Prostate gland (tissue), 2 donors: ENCODE measurements at places on chromosomes 6 and 20. TPM values are rescaled to one million over a fixed set of nuclear protein-coding genes. Genes with fewer than 3 reads are reported as not detected.

Gene FKBP1C
- not detected for total RNA-seq

Gene MYCT1
- total RNA-seq, result 5.0 TPM

Gene ISM1
- total RNA-seq, result 0.45 TPM

Gene TLDC2
- total RNA-seq, result 1.3 TPM

Gene SOBP
- total RNA-seq, result 23.3 TPM

Gene RHAG
- not detected for total RNA-seq

Gene SRSF12
- 1.0 TPM for total RNA-seq

Gene ARMC12
- total RNA-seq, result 1.7 TPM

Gene SLC35D3
- not detected for total RNA-seq

Gene THBS2
- 10.9 TPM for total RNA-seq

Gene BMP7
- 10.5 TPM for total RNA-seq

Gene TOX2
- 8.8 TPM for total RNA-seq

Gene SMLR1
- total RNA-seq, result not detected

Gene GSTA2
- total RNA-seq, result not detected

Gene RNF39
- total RNA-seq, result 29.1 TPM

Gene MUC22
- not detected for total RNA-seq

Gene CST5
- total RNA-seq, result not detected

Gene C6orf15
- total RNA-seq, result not detected

Gene CPXM1
- 35.5 TPM for total RNA-seq

Gene OSER1
- total RNA-seq, result 42.7 TPM

Gene BMP2
- 5.6 TPM for total RNA-seq

Gene TPX2
- total RNA-seq, result 23.2 TPM

Gene FAM184A
- total RNA-seq, result 3.6 TPM

Gene CAGE1
- 0.09 TPM for total RNA-seq

Gene LIME1
- total RNA-seq, result 44.4 TPM

Gene DSE
- 15.8 TPM for total RNA-seq

Gene SYCP2L
- total RNA-seq, result 3.7 TPM

Gene BPIFA1
- total RNA-seq, result not detected

Gene RPS6KA2
- 44.3 TPM for total RNA-seq

Gene FOXC1
- total RNA-seq, result 9.2 TPM

Gene FAM83B
- total RNA-seq, result 4.0 TPM

Gene FGD2
- 3.4 TPM for total RNA-seq

Gene BHLHE23
- 4.0 TPM for total RNA-seq

Gene ELOVL4
- total RNA-seq, result 5.8 TPM

Gene MTRF1L
- 14.3 TPM for total RNA-seq

Gene GATA5
- 53.7 TPM for total RNA-seq

Gene PEX7
- total RNA-seq, result 27.6 TPM

Gene PIGT
- 136 TPM for total RNA-seq

Gene VARS1
- 49.9 TPM for total RNA-seq

Gene GHRH
- total RNA-seq, result not detected

Gene MRAP2
- 10.6 TPM for total RNA-seq

Gene FERMT1
- 9.0 TPM for total RNA-seq

Gene KCNG1
- total RNA-seq, result 6.8 TPM

Gene PPP1R3G
- total RNA-seq, result 1.7 TPM

Gene IL20RA
- 19.9 TPM for total RNA-seq

Gene TCF19
- total RNA-seq, result 10.0 TPM

Gene BPI
- 0.41 TPM for total RNA-seq

Gene ZNF334
- total RNA-seq, result 23.3 TPM
